ENCODE measurements at places on chromosomes 1 and 21.

GRCh38 chr1:219555031-219555692 lies 57.7 kb downstream of the ZC3H11B start:
- DNase-seq: no peak

DNA sequence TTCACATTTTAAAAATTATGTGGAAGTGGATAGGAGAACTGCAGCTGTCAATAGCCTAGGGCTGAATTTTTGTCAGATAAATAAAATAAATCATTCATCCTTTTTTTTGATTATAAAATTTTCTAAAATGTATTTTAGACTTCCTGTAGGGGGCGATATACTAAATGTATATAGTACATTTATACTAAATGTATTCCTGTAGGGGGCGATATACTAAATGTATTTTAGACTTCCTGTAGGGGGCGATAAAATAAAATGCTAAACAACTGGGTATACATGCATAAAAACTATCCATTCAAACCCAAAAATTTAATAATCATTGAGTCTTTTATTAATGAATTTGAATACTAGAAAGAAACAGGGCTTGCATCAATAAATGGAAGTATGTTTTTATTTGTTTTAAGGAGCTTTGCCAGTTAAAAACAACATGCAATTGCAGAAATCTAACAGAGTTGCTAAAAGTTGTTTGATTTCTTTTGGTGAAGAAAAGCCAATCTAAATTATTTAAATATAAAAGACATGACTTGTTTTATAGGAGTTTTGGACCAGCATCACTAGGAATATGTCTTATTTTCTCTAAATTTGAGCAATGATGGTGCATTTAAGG lies 31.4 kb downstream of the CLCA1 start:
- DNase-seq: no peak

GRCh38 chr1:109718495-109718894 lies 6.4 kb downstream of the GSTM5 start:
- DNase-seq: no peak

- no peak for DNase-seq
Measured at GRCh38 chr1:225689882-225690459, 37.0 kb upstream of the ENAH start.

- no peak for DNase-seq
Measured at GRCh38 chr1:198519639-198520501, 20.6 kb downstream of the ATP6V1G3 start.

GRCh38 chr1:223515421-223515820 lies 122.2 kb downstream of the CCDC185 start:
- DNase-seq: peak; percentile 6

- no peak for DNase-seq
Measured at GRCh38 chr1:97668945-97669344, 251.9 kb downstream of the DPYD start.

GRCh38 chr1:213256438-213257087 lies 205.5 kb downstream of the RPS6KC1 start:
- no peak for DNase-seq

DNA sequence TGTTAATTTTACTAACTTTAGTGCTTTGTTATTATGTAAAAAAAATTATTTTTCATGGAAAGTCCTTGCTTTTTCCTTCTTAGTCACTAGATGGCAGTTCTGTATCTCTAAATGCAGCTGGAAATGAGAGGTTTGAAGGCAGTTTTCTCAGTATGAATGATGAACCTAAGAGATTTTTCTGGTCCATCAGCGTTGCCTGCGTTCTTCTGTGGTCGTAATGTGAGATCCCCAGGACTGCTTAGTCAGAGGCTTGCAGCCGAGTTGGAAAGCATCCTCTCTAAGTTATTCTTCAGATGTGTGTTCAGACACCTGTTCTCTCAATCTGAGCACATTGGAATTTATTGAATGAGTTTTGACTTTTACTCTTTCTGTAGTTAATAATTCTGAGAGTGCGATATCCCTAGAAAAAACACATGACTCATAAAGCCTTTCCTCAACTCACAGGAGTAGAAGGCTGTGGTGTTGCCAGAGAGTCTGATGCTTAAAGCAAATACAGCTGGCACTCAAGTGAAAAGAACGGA lies 99.3 kb downstream of the FMN2 start:
- DNase-seq: no peak

- DNase-seq: no peak
Measured at GRCh38 chr1:32199717-32200072, 700 bp upstream of the CCDC28B start.

DNA sequence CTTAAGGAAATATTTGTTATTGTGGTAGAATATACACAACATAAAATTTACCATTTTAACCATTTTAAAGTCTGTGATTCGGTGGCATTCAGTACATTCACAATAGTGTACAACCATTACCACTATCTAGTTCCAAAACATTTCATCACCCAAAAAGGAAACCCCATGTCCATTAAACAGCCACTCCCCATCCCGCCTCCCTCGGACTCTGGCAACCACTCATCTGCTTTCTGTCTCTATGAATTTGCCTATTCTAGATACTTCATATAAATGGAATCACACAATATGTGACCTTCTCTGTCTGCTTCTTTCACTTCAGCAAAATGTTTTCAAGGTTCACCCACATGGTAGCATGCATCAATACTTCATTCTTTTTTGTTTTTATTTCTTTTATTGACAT lies 51.3 kb downstream of the PTP4A2 start:
- DNase-seq: no peak

GRCh38 chr1:55374801-55375616 lies 159.8 kb upstream of the USP24 start:
- no peak for DNase-seq

- DNase-seq: no peak
Measured at GRCh38 chr1:12580054-12580887, 37.7 kb downstream of the DHRS3 start.

GRCh38 chr1:39089931-39090521 lies 63.9 kb downstream of the NDUFS5 start:
- DNase-seq: no peak

DNA sequence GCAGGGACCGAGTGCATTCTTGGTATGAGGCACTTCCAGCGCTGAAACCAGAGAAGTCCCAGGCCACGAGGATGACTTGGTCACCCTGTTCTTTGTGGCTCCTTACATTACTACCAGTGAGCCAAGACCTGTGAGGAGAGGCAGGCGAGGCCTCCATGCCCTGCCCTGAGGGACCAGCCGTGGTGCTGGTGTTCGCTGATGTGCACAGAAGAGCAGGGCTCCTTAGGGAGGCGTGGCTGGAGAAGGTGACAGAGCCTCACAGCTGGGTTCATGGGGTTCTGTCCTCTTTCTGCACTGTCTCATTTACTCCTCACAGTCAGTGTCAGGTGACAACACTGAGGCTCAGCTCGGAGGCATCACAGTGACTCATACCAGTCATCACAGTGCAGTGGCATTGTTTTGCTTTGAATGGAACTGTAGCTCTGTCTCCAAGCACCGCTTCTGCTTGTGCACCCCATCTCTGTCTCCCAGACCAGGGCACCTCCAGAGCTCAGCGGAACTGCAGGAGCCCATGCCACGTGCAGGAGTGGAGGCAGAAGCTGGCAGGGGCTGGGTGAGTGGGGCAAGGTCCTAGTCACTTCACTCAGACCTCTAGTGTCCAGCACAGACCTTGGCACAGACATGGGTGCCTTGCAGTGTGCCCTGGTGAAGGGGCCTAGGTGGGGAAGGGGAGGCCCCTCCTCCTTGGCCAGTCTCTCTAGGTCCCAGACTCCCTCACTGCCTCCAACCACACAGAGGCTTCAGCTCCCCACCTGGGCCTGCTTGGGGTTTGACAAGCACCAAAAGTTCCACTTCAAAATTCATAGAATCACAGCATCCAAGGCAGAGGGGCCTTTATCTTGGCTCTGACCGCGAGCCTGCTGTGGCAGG lies 310.9 kb downstream of the MATN1 start:
- DNase-seq: no peak

- no peak for DNase-seq
Measured at GRCh38 chr1:7390604-7391000, 380.5 kb upstream of the VAMP3 start.

DNA sequence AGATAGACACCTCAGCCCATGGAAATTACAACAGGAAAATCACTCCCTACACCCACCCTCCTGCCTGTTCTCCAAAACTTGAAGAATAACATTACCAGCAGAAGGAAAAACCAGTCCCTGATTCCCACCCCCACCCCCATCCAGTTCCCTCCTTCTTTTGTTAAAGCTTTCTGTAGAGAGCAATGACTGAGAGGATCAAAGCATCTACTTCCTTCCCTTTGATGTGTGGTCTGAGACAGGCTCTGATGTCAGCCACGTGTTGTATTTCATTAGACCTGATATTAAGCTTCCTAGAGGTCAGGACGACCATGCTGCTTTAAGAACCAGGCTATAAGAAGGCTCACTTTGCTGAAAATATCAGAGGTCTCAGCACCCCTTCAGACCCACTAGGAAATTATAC lies 73.9 kb upstream of the HAO2 start:
- DNase-seq: no peak

- no peak for DNase-seq
Measured at GRCh38 chr1:50978852-50979781, 9.1 kb downstream of the CDKN2C start.

GRCh38 chr1:218478336-218478735 lies 133.2 kb downstream of the TGFB2 start:
- no peak for DNase-seq

- DNase-seq: no peak
Measured at GRCh38 chr1:185534801-185535200, 199.4 kb upstream of the HMCN1 start.

- no peak for DNase-seq
Measured at GRCh38 chr1:245856944-245857531, 650.0 kb downstream of the SMYD3 start.

DNA sequence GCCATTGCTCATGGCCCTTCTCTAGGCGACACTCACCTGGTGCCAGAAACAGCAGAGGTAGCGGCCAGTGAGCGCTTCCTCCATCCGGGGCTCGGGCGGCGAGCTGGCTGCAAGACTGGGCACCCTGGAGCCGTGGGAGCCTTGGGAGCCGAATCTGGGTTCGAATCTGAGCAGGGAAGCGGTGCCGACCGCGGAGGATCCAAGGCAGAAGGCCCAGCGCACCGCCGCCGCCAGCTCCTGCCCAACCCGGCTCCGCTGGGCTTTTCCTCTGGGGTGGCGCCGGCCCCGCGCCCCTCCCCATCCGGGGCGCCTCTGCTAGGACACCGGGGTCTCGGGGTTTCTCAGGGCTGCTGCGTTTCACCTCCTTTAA lies 1.7 kb upstream of the PRDM16 start:
- DNase-seq: no peak

GRCh38 chr1:172900376-172900997 lies 150.3 kb downstream of the TNFSF18 start:
- DNase-seq: no peak

DNA sequence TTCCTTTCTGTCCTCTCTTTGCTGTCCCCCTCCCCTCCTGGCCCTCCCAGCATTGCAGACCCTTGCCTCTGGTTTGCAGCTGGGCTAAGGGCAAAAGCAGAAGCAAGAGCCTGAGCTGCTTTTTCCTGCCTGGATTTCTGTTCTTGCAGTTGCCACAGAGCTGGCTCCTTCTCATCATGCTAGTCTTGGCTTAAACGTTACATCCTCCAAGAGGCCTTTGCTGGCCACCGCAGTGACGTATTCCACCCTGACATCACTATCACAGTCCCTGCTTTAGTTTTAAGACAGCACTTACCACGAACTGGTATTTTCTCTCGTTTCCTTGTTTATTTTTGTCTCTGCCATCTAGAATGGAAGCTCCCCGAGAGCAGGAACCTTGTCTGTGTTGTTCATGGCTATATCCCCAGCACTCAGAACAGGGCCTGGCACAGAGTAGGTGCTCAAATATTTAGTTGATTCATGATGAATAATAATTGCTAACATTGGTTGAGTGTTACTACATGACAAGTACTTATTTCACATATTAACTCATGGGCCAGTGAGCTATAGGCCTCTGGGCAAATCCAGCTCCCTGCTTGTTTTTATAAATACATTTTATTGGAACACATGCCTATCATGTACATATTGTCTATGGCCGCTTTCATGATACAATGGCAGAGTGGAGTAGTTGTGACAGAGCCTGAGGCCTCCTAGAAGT lies 13.2 kb upstream of the CSF1 start:
- DNase-seq: no peak

DNA sequence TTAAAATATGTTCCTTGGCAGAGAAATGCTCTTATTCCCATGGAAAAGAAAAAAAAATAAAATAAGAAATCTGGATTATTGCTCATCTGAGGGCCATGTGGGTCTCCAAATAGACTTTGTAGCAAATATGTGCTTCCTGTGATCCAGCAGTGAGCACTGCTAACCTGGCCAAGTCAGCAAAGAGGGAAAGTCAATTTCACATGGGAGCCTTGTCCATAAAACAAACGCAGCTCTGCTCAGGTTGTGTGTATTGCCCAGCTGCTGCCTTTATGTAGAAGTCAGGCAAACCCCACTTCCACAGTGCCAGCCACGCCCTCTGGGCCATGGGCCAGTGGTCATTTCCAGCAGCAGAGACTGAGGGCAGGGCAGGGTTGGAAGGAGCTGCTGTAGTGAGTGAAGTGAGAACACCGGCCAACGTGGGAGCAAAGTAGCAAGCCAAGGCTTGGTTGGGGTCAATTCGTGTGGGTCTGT lies 174.3 kb downstream of the LYPLAL1 start:
- DNase-seq: no peak

DNA sequence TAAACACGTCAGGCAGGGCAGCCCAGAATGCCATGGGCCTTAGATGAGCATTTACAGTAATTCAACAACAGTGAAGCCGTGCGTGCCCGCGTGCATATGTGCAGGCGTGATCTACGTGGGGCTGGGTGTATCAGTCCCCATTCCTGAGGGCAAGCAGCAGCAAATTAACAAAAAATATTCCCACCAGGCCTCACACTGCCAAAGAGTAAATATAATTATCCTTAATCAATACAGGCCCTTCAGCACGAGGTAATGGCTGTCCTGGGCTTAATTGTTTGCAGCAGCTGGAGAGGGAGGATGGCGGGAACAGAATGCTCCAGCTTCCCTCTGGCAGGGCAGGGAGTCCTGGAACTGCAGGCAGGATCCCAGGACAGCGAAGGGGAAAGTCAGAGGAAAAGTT lies 91.8 kb downstream of the DDX20 start:
- no peak for DNase-seq

GRCh38 chr1:2495546-2495945 lies 19.5 kb downstream of the PLCH2 start:
- no peak for DNase-seq

DNA sequence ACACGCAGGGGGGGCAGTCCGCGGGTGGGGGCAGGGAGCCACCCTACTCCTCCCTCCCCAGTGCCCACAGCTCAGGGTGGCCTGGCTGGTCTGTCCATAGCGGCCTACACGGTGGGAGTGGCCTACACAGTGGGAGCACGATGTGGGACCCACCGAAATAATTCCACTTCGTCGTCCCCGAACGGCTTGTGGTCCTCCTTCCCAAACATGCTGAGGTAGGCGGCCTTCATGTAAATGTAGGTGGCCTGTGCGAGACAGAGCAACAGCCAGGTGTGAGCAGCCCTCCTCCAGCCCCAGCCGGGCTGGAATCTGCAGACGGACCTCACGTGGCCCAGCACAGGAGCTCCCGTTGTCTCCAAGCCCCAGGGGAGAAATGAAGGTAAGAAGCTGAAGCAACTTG lies 34.4 kb downstream of the TTC39A start:
- DNase-seq: no peak

DNA sequence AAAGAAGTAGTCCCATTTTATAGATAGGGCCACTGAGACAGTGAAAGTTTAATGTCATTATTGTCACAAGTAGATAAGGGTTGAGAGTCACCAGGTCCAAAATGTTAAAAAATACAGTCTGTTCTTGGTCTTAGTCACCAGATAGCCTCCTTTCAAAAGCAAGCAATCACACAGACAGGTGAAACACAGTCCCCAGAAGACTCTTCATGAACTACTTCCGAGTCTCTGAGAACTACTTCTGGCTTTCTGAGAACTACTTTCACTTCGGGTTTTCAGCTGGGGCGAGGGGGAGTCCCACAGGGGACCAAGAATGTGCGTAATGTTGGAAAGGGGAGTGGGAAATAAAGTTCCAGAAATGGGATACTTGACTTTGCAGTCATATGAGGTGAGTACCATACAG lies 143.2 kb downstream of the HHIPL2 start:
- no peak for DNase-seq
